Neuronal stem cell (in vitro differentiated cells): ENCODE measurements at places on chromosomes 6 and 20.

DNA sequence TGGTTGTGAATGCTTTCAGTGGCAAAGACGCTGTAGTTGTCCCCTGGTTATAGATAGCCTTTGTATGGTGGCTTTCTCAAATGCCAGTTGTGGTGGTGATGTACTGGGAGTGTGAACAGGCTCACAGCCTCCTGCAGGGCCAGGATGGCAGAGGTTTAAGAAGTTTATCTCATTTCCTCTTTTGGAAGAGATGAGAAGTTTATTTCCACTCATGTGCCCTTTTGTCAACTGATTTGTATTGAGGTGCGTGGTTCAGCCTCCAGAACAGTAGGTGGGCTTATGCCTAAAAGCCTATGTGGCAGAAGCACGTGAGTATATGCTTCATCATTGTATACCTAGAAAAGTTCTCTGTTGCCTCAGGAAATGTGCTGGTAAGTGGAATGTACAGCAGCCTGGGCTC is 13.7 kb upstream of the ZFP57 start:
- no peak overlapping the region for H3K27ac ChIP-seq
- no peaks in the 10 kb centered on the region for H3K36me3 ChIP-seq
- H3K4me3 ChIP-seq, result no peak overlapping the region
- DNase-seq, result no peak

DNA sequence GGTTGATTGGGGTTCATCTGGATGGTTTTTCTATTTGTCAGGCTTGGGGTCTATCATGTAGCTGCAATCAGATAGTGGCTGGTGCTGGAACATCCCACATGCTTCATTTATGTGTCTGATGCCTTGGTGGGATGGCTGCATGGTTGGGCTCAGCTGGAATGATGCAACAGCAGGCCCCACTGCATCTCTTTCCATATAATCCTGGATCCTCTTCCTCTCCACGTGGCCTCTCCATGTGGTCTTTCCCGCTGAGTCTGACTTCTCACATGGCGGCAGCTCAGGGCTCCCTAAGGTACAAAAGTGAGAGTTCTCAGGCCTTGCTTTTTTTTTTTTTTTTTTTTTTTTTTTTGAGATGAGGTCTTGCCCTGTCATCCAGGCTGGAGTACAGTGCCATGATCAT is 65.0 kb upstream of the SUPT3H start:
- no peaks in the 10 kb centered on the region for H3K36me3 ChIP-seq
- no peak for DNase-seq
- no peak overlapping the region for H3K27ac ChIP-seq
- no peak overlapping the region for H3K4me3 ChIP-seq
- no peaks in the 10 kb centered on the region for H3K27me3 ChIP-seq
- peaks cover 8% of the 10 kb centered on the region for H3K4me1 ChIP-seq

GRCh38 chr6:154268486-154268885 is 88.1 kb downstream of the IPCEF1 start:
- H3K27ac ChIP-seq, result no peak overlapping the region
- DNase-seq, result no peak
- H3K4me3 ChIP-seq, result no peak overlapping the region
- no peaks in the 10 kb centered on the region for H3K36me3 ChIP-seq

GRCh38 chr20:58097943-58098342 is 130.5 kb downstream of the ANKRD60 start:
- H3K27ac ChIP-seq, result no peak overlapping the region
- no peaks in the 10 kb centered on the region for H3K4me1 ChIP-seq
- no peak overlapping the region for H3K4me3 ChIP-seq
- no peaks in the 10 kb centered on the region for H3K27me3 ChIP-seq
- DNase-seq, result no peak
- H3K36me3 ChIP-seq, result no peaks in the 10 kb centered on the region

DNA sequence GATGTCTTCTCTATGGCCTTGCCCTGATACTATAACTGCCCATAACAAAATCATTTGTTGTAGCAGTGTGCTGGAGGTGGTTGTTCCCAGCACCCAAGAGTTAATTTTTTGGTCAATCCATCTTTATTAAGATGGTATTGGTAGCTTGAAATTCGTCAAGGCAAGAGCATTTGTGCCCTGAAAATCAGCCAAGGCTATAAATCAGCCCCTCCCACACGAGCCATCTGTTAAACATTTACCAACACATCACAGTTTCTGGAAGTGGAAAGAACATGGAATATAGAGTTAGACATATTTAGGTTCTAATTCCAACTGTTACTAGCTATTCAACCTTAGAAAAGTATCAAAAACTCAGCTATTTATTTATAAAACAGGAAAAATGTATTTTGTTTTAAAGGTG is 888.4 kb upstream of the GJE1 start:
- H3K4me1 ChIP-seq, result no peaks in the 10 kb centered on the region
- DNase-seq, result no peak
- no peaks in the 10 kb centered on the region for H3K36me3 ChIP-seq
- H3K27ac ChIP-seq, result no peak overlapping the region
- no peaks in the 10 kb centered on the region for H3K27me3 ChIP-seq

- no peak overlapping the region for H3K27ac ChIP-seq
- DNase-seq, result no peak
- peaks cover 17% of the 10 kb centered on the region for H3K36me3 ChIP-seq
- no peaks in the 10 kb centered on the region for H3K27me3 ChIP-seq
- no peaks in the 10 kb centered on the region for H3K4me1 ChIP-seq
These were observed 10.5 kb downstream of the RAE1 start for GRCh38 chr20:57361517-57361916.

- DNase-seq, result no peak
- H3K4me1 ChIP-seq, result peaks cover 3% of the 10 kb centered on the region
- no peak overlapping the region for H3K27ac ChIP-seq
- no peaks in the 10 kb centered on the region for H3K36me3 ChIP-seq
- H3K27me3 ChIP-seq, result no peaks in the 10 kb centered on the region
These were observed 46.5 kb downstream of the SESN1 start for GRCh38 chr6:109048176-109048575.

DNA sequence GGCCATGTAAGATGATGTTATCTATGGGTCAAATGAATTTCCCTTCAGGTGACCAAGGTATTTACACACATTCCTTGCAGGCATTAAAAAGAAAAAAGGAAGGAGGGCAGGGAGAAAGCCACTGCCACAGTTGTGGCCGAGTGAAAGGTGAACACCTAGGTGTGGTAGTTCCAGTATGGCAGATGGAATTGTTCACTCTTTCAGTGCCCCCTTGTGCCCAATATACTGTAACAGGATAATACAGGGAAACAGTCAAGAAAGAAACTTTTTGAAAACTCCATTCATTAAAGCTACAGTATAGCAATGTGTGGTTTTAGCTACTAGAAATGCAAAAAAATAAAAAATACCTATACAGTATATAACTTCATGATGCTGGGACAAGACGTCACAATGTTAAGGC is 52.1 kb downstream of the BMP2 start:
- no peaks in the 10 kb centered on the region for H3K27me3 ChIP-seq
- H3K4me3 ChIP-seq, result no peak overlapping the region
- DNase-seq, result no peak
- no peaks in the 10 kb centered on the region for H3K4me1 ChIP-seq
- H3K36me3 ChIP-seq, result no peaks in the 10 kb centered on the region
- no peak overlapping the region for H3K27ac ChIP-seq

- no peak for DNase-seq
- no peak overlapping the region for H3K27ac ChIP-seq
These were observed 24.5 kb downstream of the PLCB4 start for GRCh38 chr20:9093218-9093957.

DNA sequence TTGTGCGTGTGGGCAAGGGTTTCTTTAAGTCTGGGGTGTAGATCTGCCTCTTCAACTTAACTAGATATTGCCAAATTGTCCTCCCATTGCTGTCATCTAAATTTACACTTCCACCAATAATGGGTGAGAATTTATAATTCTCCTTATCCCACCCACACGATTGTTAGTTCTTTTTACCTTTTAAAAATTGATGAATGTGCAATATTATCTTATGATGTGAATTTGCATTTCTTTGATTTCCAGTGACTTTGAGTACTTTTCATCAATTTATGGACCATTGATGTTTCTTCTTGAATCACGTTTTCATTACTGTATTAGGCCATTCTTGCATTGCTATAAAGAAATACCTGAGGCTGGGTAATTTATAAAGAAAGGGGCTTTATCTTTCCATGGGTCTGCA is 17.2 kb upstream of the TPD52L1 start:
- H3K27me3 ChIP-seq, result no peaks in the 10 kb centered on the region
- no peak for DNase-seq
- H3K27ac ChIP-seq, result no peak overlapping the region

DNA sequence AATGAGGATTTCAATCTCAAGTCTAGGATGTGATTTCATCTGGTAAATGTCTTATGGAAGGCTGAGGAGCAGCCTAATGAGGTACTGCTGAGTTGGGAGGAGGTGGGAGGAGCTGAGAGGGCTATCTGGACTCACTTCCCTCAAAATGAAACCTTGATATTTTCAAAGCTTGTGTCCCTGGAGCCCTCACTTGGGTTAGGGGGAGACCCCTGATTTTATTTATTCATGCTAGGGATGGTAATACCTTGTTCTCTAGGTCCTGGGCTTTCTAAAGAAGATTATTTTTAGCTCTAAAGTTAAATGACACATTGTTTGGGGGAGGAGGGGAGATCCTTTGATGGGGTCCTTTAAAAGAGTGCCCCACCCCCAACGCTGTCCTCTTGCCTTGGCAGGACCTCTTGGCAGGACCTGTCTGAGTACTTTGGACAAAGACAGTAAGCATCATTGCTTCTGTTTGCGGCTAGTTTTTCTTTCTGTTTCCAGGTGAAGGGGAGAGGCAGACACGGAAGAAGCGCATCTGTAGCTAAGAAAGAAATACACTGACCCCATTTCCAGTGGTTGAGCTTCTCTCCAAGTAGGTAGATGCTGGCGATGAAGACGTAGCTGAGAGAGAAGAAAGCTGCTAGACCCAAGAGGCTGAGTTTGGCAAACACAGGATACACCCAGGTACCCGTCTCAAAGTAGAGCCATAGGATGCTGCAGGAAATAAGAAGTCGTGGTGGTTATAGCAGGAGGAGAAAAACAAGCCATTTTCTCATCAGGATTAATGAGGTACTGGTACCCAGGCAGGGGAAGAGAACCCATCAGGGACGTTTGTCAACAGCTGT is 55.6 kb downstream of the ADTRP start:
- H3K27ac ChIP-seq, result no peak overlapping the region
- H3K36me3 ChIP-seq, result no peaks in the 10 kb centered on the region
- peaks cover under 1% of the 10 kb centered on the region for H3K4me1 ChIP-seq
- no peak for DNase-seq
- no peak overlapping the region for H3K4me3 ChIP-seq

DNA sequence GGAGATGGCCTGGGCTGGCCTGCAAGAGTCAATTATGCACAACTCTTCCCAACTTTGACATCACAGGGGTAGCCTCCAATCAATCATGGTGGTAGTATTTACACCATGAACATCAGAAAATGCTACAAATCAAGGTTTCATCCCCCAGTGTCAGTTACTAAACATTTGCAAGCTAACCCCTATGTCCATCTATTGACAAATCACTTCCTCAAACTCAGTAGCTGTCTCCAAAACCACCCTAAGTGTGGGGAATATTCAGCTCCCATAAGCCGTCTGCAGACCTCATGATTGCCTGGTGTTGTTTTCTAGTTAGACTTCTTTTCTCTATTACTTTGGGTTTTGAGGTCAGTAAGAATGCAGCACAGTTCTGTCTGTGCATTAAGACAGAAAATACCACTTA is 200.8 kb upstream of the RIN2 start:
- no peak overlapping the region for H3K27ac ChIP-seq
- H3K4me1 ChIP-seq, result peaks cover 7% of the 10 kb centered on the region
- no peaks in the 10 kb centered on the region for H3K27me3 ChIP-seq

GRCh38 chr6:52390361-52390727 is 28.4 kb downstream of the PAQR8 start:
- H3K4me1 ChIP-seq, result peaks cover 2% of the 10 kb centered on the region
- no peaks in the 10 kb centered on the region for H3K27me3 ChIP-seq
- no peaks in the 10 kb centered on the region for H3K36me3 ChIP-seq
- no peak for DNase-seq
- H3K27ac ChIP-seq, result no peak overlapping the region

DNA sequence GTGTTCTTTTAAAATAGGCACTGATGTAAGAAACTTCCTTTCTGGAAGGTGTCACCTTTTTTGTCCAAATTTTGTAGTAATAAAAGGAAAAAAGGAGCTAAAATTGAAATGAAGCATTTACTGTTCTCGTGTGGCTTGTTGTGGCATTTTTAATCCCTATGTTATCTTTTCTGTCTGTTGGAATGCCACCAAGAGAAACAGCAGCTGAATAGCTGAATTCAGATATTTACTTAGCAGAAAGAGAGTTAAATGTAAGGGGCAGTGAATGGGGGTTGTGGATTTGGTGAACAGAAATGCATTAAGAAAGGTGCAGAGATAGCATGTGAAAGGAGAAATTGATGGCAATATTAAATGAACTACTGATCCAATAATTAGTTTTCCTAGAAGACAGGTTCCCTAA is 573.6 kb upstream of the EPHA7 start:
- no peaks in the 10 kb centered on the region for H3K4me1 ChIP-seq
- H3K4me3 ChIP-seq, result no peak overlapping the region
- no peaks in the 10 kb centered on the region for H3K27me3 ChIP-seq
- DNase-seq, result no peak
- no peaks in the 10 kb centered on the region for H3K36me3 ChIP-seq
- H3K27ac ChIP-seq, result no peak overlapping the region

DNA sequence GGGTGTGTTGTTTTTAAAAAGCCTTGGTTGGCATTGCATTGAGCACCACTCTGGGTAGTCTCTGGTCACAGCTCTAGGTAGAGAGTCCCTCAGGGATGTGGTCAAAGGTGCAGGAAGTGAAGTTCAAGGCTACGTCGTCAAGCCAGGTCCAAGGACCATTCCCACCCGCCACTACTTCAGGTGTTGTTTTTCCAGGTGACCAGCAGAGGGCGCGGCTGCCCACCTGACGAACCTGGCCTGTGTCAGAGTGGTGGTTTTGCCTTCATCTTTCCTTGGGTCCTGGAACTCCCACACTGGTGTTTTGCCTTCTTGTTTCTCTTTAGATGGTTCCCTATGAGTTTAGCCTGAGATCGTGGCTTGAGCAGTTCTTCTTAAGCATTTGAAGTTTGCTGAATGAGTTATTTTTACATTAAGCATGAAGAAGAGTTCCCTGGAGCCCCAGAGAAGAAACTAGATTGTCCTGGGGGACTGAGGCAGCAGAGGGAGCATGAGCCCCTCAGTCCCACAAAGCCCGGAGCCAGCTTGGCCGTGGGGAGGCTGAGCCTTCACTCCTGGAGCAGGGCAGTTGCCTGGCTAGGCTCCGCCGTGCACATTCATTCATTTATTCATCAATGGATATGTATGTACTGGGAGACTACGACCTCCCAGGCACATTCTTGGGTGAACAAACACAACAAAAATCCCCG is 5.6 kb upstream of the PHACTR3 start:
- H3K27ac ChIP-seq, result no peak overlapping the region
- peak; percentile 32 for DNase-seq
- H3K4me1 ChIP-seq, result no peaks in the 10 kb centered on the region
- H3K4me3 ChIP-seq, result no peak overlapping the region

DNA sequence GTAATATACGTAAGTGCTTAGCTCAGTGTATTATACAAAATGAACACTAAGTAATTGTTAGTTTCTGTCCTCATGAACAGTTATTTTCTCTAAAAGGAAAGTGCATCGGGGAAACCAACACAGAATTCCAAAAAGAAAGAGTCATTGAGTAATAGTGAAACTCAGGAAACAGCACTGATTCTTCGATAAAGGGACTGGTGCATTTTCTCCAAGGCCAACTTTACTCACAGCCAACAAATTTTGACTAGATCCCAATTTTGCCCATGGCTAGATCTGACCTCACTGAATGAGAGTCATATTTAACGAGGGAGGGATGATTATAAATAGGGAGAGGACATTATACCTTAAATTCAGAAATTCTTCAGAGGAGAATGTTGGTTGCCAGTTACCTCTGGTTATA is 390.9 kb upstream of the NRSN1 start:
- H3K27ac ChIP-seq, result no peak overlapping the region
- H3K4me1 ChIP-seq, result no peaks in the 10 kb centered on the region
- H3K27me3 ChIP-seq, result no peaks in the 10 kb centered on the region
